ENCODE measurements at places on chromosomes 6 and 20. TPM values are rescaled to one million over a fixed set of nuclear protein-coding genes. Genes with fewer than 3 reads are reported as not detected.

The SLC35A1 gene
- 20.0 TPM for total RNA-seq

The PRICKLE4 gene
- total RNA-seq, result 8.8 TPM

DNA sequence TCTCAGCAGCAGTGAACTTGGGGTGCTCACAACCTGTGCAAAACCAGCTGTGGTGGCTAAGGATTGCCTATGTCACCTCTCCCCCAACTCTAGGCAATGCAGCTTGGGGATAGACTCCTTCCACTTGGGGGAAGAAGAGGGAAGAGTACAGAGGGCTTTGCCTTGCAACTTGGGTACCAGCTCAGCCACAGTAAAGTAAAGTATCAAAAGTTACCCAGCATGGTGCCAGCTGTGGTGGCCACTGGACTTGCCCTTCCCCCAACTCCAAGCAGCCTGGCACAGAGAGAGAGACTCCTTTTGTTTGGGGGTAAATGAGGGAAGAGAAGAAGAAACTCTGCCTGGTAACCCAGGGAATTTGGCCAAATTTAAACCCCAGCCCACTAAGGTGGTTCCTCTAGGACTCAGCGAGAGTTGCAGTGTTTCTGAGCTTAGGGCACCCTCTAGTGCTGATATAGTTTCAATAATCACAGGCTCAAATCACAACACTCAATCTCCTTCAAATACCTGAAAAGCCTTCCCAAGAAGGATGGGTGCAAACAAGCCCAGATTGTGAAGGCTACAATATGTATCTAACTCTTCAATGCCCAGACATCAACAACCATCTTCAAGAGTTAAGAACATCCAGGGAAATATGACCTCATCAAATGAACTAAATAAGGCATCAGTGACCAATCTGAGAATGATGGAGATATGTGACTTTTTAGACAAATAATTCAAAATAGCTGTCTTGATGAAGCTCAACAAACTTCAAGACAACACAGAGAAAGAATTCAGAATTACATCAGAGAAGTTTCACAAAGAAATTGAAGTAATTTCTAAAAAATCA is 7.6 kb upstream of the DEFB129 start:
- no peak for DNase-seq

DNA sequence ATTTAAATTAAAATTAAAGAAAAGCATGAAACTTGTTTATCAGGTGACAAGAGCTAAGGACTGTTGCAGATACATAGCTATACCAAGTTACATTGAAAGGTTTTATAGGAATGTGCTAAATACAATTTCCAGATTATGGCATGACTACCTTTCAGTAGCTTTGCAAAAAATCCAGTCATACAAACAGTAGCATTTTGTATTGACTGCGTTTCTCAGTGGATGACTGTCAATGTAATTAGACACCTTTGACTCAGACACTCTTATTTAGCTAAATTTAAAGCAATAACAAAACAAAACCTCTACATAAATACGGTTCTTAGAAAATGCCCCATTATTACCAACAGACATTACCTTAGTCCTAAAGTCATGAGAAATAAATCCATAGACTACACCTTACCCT is 275.8 kb upstream of the RUNX2 start:
- no peak for DNase-seq

- no peak for DNase-seq
Measured at GRCh38 chr6:56766806-56767178, 124.1 kb upstream of the DST start.

GRCh38 chr6:1698527-1698926 is 88.8 kb downstream of the FOXC1 start:
- no peak for DNase-seq
